ENCODE measurements at places on chromosomes 16 and 17.

DNA sequence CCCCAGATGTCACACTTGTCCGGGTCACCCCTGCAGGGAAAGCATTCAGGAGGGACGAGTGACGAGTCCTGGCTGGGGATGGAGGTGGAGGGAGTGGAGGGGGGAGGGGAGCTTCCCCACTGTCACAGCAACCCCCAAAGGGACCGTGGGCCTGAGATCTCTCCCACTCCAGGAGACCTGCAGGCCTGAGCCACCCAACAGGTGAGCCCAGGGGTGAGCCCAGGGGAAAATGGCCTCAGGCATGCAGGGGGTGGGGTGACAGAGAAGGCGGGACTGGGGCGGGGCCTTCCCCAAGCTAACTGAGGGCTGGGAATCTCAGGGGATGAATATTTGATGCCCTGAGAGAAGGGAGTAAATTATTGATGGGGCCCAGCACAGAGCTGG is 2.4 kb downstream of the USH1G start:
- no peak for DNase-seq

DNA sequence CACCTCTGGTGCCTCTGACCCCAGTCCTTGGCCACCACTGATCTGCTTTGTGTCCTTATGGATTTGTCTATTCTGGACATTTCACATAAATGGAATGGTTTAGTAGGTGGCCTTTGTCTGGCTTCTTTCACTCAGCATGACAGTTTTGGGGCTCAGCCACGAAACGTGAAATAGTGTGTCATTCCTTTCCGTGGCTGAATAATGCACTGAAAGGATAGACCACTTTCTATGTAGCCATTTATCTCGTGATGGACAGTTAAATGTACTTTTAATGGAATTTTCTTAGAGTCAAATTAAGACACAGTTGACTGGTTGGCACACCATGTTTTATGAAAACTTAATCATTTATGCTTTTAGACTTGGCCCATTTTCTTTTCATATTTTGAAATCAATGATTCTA is 57.4 kb downstream of the LITAF start:
- no peak for DNase-seq

DNA sequence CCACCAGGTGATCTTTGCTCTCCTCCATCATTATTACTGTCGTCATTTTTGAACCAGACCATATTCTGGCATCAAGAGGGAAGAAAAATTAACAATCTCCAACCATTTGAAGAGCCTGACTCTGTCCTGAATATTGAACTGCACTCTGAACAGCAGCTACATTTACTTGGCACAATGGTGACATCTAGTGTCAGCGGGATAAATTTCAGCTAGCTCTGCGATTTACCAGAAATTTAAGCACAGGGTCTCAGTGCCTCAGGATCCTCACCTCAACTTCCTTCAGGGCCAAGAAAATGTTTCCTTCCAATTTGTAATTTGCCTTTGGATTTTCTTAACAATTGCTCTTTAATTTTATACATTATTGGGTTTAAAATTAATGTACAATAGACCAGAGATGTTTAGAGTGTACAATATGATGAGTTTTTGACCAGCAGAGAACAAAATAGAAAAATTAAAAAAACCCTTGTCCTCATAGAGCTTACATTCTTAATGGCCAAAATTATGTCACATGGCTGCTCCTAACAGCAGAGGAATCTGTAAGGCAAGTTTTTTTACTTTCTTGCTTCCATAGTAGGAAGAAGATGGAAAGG is 10.7 kb upstream of the ZNF19 start:
- DNase-seq: no peak

DNA sequence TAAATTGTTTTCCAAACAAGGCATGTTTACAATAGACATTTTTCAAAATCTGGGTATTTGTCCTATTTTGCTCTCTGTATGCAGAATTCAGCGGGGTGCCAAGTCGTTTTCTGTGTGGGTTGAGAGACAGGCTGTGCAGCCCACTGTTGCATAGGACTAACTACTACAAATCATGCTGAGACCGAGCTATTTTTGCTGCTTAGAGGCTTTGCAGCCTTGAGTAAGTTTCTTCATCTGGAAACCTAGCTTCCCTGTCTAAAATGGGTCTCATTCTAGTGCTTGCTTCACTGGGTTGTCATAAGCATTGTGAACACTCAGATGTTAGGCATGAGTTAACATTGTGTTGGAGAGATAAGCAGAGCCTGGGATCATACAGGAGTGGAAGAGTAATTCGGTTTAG is 1.3 kb downstream of the PRPSAP2 start:
- DNase-seq: no peak

DNA sequence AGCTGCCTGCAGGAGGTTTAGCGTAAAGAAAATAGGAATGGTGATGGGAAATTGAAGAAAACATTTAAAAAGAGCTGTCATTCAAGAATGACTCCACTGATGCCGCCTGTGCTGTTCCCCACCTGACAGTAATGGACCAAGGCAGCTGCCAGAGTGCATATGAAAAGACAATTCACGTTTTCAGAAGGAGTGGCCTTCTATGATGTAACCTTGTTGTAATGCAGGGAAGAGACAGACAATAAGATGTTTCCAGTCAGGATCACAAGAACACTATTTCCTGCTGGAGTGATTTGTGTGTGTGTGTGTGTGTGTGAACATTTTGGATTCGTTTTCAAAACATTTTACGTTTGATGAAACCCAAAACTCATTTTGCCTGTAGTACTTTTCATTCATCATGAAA is 203.7 kb downstream of the LGALS9B start:
- DNase-seq: no peak

GRCh38 chr17:77461277-77462057 is 320.7 kb downstream of the SEC14L1 start:
- no peak for DNase-seq

DNA sequence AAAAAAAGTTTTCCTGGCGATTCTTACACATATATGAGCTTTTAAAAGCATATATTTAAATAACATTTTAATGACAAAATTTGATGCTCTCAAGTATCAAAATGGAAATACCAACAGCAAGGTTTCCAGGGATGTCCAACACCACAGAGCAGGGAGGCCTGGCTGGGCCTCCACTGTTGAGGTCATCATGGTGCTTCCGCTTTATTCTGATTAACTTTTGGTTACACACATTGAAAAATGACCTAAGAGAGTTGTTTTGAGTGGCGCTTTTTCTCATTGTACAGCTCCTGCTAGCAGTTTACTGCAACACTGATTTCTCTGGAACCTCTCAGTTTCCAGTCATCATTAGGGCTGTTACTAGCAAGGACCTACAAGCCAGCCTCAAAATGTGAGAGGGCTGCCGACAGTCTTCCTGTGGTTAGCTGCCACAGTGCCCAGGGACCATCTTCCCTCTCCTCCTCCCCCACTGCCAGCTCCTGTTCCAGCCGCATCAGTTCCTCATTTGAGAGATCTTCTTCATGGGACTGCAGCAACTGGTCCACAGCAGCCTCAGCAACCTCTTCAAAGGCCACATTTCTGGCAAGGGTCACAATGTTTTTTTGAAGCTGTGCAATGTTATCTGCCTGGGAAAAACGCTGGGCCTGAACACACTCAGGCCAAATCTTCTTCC is 21.3 kb downstream of the DEF8 start:
- no peak for DNase-seq

- peak; percentile 54 for DNase-seq
Observed at GRCh38 chr17:8994319-8994718, 27.0 kb upstream of the NTN1 start.

DNA sequence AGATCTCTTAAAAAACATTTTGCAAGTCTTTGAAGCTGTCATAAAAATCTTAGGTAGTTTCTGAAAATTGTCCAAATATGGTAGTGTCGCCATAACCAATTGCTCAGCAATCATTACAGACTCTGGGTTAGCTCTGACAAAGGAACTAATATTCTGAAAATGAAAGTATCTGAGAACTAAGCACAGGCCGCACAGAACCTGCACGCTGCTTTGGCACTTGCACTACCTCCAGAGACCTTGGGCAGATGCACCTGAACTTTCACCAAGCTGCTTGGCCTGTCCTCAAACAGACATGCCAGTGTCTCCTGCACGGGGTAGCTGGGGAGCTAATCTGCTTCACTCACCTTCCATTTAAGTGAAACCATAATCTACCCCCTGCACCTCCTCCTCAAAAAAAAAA is 317.0 kb downstream of the MAF start:
- DNase-seq: no peak

GRCh38 chr16:46844771-46845170 is 13.8 kb upstream of the C16orf87 start:
- no peak for DNase-seq

- no peak for DNase-seq
Observed at GRCh38 chr16:1809281-1809801, 15.8 kb upstream of the IGFALS start.

GRCh38 chr17:79826841-79827578 is 12.2 kb downstream of the CBX4 start:
- DNase-seq: no peak

DNA sequence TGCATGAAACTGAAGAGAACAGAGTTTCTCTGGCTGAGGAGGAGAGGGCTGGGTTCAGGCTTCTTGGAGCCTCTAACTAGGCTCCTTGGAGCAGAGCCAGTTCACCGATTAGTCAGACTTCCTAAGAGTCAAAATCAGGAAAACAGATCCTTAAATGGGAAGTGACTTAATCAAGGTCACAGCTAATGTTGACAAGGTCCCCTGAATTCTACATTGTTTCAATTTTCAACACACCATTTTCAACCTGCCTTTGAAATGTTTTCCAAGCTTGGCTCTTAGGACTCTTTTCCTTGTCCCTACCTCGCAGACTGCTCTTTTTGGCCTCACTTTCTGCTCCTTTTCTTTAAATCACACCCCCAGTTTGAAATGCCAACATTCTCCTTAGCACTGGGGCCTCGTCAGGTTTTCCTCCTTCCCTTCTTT is 16.3 kb downstream of the MYL4 start:
- DNase-seq: no peak

DNA sequence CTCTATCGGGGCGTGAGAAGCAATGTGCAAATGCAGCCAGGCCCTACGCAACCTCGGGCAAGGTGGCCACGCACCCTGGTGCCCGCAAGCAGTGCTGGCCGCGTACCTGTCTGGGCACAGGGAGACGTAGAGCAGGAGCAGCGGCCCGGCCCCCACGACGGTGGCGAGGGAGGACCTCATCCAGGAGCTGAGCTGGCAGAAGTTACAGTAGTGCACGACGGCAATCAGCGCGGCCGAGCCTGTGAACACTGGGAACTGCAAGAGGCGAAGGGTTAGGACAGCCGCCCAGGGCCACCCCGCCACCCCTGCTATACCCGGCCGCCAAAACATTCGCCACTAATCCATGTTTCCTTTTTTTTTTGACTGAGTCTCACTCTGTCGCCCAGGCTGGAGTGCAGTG is 96.9 kb upstream of the CREBBP start:
- no peak for DNase-seq

DNA sequence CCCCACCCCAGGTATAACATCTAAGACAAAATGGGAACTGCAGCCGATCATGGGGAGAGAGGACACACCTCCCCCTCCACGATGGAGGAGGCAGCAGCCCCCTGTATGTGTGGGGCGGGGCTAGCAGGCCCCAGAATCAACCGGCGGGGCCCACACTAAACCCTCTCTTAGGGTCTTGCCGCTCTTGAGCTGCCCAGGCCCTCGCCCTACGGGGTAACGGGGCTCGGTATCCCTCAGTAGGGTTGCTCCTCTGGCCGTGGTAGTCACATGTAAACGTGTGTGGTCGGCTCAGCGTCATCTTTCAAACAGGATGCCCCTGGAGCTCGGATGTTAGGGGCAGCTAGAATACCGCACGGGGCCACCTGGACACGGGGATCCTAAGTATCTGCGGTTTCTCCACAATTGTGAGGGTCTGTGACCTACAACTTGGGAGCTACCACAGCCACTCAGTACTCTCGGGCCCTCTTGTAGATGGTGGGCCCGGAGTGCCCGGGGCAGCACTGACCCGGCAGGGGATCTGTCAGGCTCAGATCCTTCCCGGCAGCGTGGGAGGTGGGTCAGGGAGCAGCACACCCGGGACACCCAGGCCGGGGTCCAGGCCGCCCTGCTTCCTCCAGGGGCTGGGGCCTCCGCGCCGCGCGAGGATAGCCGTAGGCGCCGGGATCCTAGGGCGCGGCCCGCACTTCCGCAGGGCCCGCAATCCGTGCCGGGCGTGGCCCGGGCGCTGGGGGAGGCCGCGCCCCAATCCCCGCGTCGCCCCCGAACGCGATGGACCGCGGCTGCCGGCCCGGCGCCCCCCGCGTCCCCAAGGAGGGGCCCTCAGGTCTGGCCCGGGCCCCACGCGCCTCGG is 781 bp downstream of the ARHGDIA start:
- DNase-seq: no peak

GRCh38 chr17:2697611-2698162 is 13.9 kb downstream of the CLUH start:
- DNase-seq: no peak

DNA sequence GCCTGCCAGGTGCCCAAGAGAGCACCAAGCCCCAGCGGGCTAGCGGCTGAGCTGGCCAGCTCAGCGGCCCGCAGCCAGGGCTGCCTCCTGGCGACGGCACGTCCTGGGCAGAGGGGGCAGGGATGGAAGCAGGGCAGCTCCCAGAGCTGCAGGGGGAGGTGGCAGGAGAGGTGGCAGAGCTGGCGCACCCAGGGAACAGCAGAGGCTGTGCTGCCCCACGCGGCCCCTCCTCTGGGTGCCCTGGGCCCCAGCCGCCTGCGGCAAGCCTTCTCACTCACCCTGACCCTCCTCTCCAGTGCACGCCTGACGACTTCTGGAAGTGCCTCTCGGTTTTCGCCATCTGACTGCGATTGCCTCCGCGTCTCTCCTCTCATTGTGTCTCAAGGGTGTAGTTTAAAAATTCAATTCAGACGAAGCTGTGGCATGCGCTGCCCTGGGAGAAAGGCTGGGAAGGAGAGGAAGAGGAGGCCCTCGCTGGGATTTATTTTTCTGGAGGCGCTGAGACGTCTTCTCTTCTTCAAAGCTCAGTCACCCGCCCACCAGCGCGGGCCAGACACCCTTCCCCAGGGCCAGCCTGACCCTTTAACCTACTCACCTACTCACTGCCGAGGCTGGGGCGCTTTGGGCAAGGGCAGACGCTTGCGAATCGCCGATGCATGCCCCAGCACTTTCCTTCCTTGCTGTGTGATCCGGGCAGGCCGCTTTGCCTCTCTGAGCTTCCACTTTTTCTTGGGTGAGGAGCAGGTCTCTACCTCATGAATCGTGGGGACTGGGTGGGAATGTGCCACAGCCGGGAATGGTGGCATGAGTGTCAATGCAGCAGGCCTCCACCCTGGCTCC is 24.9 kb downstream of the GSE1 start:
- DNase-seq: no peak

DNA sequence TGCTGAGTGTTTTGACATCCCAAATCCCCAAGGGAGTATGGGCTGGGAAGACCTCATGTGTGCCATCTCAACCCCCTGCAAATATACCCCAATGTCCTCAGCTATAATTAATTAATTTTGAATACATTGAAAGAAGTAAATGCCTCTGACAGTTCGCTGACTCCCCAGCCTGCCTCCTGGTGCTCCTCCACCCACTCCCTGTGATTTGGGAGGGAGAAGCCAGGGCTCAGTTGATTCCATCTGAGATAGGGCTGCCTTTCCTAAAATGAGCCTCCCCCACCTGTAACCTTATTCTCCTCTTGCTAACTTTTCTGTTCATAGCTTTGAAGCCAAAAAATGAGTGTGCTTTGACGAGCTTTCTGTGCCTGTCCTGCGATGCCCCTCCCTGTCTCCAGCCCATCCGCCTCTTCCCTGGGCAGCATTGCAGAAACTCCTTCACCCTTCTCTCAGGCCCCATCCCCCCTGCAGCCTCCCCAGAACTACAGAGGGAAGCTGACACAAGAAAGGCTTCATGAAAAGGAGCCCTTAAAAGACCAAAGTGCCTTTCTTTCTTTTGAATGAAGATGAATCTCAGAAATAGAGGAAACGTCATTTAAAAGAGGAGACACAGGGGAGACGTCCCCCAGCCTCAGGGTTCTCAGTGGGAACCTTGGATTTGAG is 70.3 kb downstream of the HLF start:
- no peak for DNase-seq

- no peak for DNase-seq
Observed at GRCh38 chr17:60297760-60298401, 94.1 kb downstream of the USP32 start.

All from stimulated activated CD4-positive, alpha-beta T cell treated with anti-CD3 and anti-CD28 coated beads, Interleukin-15, amount 100 ng/mL, for 1 hour (primary cell).